ENCODE measurements at places on chromosomes 6 and 20.

DNA sequence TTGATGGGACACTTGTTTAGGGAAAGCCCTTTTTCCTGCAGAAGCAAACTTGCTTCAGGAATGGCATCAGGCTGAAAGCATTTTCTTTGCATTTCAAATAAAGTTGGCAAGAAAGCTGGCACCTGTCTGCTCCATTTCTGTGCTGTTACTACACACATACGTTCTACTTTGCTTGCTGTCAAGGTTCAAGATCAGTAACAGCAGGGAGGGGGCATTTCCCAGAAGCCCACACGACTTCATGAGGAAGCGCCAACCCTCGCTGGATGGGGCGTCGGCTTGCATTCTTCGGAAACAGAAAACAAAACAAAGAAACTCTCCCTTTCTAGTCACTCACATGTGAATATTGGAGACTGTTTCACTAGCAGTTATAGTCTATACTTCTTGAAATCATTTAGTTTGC is 46.4 kb downstream of the AKAP12 start:
- no peak for DNase-seq

DNA sequence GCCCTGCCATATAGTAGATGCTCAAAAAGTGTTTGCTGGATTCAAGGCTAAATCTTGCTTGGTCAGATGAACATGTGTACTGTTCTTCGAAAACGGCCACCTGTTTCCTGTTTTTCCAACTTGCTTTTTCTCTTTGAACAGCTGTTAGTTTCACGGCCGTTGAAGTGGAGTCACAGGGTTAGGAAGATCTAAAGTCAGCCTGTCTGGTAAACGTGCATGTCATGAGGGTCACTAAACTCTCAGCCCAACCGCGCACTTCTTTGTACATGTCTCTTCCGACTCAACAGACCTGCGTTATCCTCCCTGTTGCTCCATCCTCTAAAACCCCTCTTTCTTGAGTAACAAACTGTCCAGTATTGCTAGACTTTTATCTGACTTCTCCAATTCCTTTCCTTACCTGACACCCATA is 93.2 kb upstream of the MAN1A1 start:
- DNase-seq: no peak

DNA sequence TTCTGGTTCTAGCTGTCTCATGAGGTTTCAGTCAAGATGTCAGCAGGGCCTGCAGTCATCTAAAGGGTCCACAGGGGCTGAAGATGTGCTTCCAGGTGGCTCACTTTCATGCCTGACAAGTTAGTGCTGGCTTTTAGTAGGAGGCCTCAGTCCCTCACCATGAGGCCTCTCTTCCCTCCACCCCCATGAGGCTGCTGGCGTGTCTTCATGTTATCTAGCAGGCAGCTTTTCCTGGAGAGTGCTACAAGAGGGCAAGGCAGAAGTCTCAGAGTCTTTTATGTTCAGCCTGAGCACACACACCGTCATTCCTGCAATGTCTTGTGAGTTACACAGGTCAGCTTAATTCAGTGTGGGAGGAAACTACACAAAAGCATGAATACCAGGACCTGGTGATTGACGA is 769.9 kb downstream of the HDGFL1 start:
- DNase-seq: no peak

DNA sequence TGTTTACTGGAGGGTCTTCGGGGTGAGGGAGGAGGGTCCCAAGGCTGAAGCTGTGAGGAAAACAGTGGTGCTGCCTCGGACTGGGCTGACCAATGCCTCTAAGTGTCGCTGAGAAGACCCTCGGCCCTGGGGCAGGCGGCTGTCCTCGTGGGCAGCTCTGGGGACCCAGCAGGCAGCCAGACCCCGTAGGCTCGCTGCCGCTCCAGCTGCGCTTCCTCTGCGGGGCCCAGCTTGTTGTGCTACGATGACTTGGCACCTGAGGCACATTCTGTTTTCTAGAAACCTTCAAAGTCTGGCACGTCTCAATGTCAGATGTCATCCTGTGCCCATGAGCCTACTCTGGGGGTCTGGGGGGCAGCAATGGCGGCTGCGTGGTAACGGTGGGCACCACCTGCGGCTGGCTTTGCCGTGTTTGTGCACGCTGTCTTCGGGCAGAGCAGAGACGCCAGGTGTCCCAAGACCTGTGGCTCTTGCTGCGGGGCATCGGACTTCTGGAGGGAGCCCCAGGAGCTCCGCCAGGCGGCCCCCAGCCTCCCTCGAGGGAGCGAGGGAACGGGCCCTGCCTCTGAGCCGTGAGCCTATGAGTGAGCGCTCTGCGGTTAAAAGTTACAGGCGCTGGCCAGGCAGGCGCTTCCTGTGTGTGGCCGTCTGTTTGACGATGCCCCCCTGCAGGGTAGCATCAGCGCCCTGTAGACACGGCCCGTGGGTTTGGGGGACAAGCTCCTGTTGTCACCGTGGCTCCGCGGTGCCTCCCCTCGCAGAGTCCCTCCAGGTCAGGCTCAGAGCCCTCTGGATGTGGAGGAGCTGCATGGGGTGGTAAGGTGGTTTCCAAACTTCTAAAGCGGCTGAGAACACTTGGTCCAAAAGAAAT is 6.8 kb downstream of the SLC17A9 start:
- DNase-seq: no peak

DNA sequence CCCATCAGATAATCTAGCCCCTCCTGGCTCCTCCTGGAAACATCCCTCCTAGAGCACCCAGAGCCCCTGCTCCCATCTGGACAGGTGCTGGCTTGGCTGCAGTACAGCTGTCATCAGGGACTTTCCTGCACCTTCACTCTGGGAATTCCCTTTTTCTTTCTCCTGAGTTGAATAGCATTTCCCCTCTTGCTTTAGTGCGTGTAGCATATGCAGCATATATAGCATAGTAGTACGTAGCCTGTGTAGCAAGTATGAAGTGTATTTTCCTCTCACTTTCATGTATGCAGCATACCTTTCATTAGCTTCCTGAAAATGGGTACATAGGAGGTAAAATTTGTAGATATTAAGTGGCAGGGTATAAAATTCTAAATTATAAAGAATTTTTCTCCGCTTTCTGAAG is 352.9 kb downstream of the ESR1 start:
- no peak for DNase-seq

GRCh38 chr6:52407467-52407866 is 12.7 kb upstream of the EFHC1 start:
- no peak for DNase-seq

DNA sequence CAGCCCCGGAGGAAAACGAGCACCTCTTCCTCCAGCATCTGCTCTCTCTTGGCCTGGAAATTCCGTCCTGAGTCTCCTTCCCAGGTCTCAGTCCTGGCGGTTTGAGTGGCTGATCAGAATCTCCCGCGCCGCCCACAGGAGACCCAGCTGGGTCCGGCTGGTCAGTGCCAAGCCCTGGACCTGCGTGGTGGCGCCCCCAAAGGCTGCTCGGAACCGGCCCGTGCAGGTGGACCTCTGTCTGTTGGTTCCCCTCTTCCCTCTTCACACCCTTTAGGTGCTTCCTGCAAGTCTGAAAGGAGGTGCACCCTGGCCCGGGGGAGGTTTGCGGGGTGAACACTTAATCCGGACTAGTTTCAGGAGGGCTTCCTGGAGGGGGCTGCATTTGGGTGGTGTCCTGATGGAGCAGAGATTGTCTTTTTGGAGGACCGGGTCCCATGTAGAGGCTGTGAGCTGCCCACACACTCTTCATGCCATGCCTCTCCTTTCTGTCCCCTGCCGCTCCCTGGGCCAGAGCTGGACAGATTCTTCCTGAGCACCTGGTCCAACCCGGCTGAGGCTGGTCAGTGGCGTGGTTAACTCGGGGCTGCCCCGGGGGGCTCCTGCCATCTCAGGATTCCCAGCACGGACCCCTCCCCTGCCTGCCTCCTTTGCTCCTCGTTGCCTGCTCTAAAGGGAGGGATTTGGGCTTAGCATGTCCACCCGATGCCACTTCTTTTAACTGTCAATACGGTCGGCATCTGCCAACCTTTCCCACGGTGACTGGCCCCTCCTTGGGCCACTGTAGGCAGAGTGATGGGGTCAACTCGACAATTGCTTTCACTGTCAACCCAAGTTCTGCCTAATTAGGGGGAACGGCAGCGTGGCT is 16.5 kb upstream of the BHLHE23 start:
- no peak for DNase-seq

DNA sequence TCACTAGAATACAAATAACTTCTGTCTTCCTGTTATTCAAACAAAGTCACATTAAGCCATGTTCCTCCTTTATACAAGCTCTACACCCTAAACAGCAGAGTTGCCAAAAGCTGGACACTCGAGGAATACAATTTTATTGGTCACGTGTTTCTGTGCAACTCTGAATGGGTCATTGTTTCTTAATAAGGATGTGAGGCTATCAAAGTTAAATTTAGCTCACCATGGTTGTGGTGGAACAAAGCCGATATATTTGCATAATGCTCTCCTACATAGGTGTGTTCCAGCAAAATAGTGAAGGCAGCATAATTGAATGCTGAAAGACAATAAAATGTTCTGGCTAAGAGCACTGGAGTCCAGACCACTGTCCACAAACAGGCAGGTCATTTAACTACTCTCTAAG is 36.9 kb upstream of the CD2AP start:
- no peak for DNase-seq

DNA sequence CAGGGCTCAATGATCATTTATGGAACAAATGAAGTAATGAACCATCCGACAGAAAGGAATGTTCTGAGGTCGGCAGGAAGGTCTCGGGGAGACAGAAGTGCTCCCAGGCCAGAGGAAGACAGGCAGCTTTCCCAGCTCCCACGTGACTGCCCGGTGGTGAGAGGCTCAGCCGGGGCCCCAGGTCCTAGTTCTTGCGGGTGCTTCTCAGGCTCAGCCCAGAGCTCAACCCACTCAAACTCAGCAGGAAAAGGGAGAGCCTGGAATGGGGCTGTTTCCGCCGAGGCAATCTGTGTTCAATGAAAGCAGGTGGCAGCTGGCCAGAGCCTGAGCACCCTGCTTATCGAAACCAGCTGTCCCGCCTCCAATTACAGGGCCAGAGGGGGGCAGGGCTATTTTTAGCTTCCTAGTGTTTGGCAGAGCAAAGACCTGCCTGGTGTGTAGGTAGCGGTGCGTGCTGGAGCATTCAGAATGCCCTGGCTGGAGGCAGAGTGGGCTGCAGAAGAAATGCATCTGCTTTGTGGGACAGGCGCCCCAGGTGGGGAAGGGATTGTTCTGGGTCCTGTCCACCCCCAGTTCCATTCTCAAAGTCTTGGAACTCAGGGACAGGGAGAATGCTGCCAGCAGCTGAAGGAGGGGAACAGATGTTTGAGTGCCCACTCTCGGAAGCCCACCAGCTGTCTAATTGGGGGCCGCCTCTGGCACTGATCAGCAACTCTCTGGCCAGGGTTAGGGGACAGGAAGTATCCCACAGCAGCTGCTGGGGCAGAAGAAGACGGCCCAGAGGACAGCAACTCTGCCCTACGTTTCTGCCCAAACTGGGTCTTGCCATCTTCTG is 145.1 kb downstream of the PREX1 start:
- peak; percentile 91 for DNase-seq

GRCh38 chr6:114739656-114740055 is 396.8 kb upstream of the HS3ST5 start:
- DNase-seq: no peak

Data from amniotic stem cell (primary cell).